Naive B cell (primary cell): ENCODE measurements at places on chromosomes 7 and 10.
A peak's percentile ranks its signal among the peaks of the same experiment; 100 is the strongest.

DNA sequence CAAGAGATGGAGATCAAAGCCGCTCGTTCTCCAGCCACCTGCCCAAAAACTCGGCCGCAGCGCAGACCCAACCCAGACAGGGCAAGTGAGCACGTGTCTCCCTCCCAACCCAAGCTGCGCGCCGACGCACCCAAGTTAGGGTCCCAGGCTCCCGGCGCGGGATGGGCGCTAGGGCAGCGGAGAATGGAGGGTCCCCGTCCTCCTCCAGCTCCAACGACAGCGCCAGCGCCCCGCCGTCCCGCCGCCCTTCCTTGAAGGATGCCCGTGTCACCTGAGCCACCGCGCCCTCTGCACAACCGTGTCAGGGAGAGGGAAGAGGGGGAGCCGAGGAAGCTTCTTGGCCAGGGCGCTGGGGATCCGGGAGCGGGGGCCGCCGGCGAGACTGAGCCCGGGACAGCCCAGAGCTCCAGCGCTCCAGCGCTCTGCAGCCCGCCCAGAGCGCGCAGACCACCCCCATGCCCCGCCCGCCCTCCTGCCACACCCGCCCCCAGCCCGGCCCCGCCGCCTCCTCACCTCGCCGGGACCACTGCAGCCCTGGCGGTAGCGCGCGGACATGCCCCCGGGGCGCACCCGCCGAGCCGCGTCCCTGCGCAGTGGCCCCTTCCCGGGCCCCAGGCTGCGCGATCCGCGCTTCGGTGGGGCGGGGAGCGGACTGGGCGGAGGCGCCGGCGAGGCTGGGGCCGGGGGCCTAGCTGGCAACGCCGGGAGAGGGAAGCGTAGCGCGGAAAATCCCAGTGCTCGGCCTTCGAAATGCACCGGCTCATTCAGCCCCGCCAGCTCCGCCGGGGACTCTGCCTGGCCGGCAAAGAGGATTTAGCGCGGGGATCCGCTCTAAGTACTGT lies at the start of gene SLC16A12:
TSS of gene SLC16A12 (minus strand) at position 424 of the 842 bp plus-strand sequence. CDS start 73,016 bp downstream, outside the sequence.
- DNase-seq = no peak
- H3K36me3 ChIP-seq = no peaks in the 10 kb centered on the region
- H3K27me3 ChIP-seq = peaks cover 73% of the 10 kb centered on the region
- H3K4me1 ChIP-seq = peaks cover 5% of the 10 kb centered on the region
- H3K27ac ChIP-seq = no peak within 1 kb of the TSS

DNA sequence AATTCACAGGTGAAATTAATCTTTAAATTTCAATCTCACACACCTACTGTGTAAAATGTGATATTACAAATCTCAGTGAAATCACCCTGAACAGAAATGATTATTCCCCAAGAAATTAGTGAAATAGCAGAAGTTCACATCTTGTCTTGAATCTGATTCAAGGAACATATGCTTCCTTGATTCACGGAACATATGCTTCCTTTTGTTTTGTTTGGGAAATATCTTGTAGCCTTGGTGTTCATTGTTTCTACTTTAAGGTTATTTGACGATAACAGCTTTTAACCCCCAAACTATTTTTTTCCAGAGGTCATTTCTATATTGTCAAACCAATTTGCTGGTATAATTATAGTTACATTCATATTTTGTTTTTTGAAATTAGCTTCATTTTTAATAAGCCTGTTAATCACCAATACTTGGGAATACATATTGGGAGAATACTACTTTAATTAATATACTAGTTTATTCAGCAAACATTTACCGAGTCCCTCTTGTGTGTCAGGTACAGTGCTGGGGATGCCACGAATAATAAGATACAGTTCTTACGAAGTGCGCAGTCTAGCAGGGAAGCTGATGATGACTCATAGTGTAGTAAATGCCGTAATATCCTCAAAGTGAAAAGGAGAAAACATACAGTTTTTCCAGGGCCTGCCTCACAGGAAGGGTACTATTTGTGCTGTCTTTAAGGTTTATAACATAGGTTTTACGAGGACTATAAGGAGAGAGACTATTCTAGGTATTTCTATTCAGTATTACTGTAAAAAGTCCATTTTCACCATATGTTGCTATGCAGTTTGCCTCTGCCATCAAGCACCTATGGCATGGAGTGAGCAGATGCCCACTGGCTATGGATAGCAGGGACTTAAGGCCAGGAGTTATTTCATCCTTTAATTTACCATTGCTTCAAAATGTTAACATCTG lies 32.5 kb downstream of the PRKAR2B start:
- no peak overlapping the region for H3K4me3 ChIP-seq
- H3K4me1 ChIP-seq = no peaks in the 10 kb centered on the region
- H3K27ac ChIP-seq = no peak overlapping the region
- no peaks in the 10 kb centered on the region for H3K36me3 ChIP-seq

GRCh38 chr10:114544045-114544659 lies 113.9 kb downstream of the ABLIM1 start:
- no peaks in the 10 kb centered on the region for H3K27me3 ChIP-seq
- H3K27ac ChIP-seq = peak overlapping the region; percentile 91
- H3K4me3 ChIP-seq = peak overlapping the region; percentile 67
- peak; percentile 75 for DNase-seq

DNA sequence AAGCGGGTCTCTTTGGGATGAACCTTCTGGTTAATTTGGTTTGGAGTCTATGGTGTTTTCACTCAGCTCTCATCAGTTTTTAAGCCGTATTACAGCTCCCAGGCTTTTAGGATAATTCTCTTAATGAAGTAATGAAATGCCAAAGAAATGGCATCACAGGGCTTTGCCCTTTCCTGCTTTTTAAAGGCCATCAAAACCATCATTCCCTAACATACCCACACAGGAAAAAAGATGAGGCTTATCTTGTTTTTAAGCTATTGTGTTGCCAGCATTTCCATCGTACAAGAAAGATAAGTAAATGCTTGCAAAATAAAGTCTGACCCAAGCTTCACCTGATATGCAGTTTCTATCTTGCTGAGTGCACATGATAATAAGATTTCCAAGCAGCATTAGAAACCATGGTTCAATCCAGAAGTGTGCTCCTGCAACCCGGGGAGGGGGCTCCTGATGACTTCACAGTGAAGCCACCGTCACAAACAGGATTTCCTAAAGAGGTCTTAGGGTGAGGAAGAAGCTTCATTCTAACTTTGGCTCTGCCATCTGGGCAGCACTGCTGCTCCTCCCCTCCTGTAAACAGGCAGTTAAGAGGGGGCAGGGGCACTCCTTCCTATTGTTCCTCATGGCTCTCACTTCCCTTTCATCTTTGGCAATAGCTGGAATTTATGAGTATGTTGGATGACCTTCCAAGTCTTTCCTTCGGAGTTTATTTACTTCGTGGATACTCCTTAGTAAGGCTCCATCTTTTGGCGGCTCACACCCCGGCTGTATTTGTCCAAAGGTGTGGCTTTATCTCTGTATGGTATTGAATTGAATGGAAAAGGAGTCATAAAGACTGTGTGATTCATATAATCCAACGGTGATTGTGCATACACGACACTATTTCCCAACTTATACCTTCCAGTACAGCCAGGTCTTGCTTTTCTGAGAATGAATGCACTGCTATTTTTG lies 55.2 kb upstream of the FAM133B start:
- peaks cover 31% of the 10 kb centered on the region for H3K4me1 ChIP-seq
- H3K36me3 ChIP-seq = no peaks in the 10 kb centered on the region
- peak overlapping the region; percentile 71 for H3K27ac ChIP-seq
- H3K27me3 ChIP-seq = no peaks in the 10 kb centered on the region

GRCh38 chr7:17502213-17503060 lies 204.0 kb downstream of the AHR start:
- no peaks in the 10 kb centered on the region for H3K4me1 ChIP-seq
- no peak overlapping the region for H3K4me3 ChIP-seq
- DNase-seq = no peak
- no peak overlapping the region for H3K27ac ChIP-seq

DNA sequence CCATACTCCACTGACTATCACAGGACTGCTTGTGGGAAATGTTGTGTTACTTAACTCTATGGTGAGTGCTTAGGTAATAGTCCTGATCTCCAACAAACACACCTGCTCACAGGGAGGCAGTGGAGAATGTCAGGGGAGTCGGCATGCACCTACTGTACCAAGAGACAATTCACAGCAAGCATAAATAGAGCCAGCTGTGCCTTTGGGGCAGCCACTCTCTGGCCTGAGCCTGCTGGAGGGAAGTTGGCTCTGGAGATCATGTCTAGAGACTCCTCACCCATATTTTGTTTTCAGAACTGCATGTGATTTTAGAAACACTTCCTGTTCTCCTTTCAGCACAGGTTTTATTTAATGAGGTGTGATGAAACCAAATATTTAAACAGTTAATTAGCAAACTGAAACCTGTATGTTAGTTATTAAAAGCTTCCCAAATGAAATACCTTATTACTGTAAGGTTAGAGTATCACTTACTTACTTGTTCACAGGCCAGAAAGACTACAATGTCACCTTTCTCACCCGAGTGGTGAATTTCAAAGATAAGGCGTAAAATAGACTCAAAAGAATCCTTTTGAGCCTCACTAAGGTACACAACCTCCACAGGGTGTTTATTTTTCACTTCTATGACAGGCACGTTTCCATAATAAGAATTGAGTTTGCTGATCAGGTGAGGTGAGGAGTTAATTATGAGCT lies 21.8 kb downstream of the DHX32 start:
- no peaks in the 10 kb centered on the region for H3K4me1 ChIP-seq
- no peak for DNase-seq
- no peak overlapping the region for H3K4me3 ChIP-seq

DNA sequence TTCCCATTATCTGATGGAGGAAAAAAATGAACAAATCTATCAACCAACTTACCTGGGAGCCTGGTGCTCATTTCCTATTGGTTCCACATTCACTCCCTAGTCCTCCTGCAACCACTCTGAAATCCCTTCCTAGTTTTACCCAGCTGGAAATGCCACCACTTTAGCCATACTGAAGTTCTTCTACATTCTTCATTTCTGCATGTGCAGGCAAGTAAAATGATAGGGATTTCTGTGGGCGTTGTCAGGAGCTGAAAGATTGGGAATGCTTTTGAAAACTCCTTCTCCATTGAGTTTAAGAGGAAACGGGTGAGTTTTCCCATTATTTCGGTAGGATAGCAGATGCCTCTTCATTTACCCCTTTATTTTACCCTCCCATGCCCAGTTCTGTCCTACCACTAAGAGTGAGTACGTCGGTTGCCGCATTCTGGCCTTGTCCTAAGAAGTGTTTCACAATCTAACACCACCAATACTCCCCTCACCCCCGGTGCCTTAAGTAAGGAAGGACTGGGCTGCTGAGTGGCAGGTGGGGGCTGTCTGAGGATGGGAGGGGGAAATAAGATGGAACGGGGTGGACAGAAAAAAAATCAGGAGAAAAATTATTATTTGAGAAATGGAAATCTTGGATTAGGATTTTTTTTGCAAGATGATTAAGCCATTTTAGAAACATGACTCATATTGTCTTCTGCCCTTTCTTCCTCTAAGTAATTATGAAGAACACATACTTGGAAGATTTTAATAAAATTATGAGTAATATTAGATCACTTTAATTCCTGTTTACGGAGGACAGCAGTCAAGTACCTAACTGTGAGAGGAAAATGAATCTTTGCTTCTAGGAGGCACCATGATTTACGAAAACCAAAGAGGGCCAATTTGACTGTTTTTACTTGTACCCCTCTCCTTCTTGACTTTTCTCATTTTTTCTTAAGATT lies 13.2 kb upstream of the TAS2R60 start:
- peaks cover 5% of the 10 kb centered on the region for H3K4me1 ChIP-seq
- no peaks in the 10 kb centered on the region for H3K36me3 ChIP-seq
- DNase-seq = no peak
- H3K4me3 ChIP-seq = no peak overlapping the region
- H3K27me3 ChIP-seq = peaks cover 5% of the 10 kb centered on the region

- no peak for DNase-seq
- no peaks in the 10 kb centered on the region for H3K27me3 ChIP-seq
- no peak overlapping the region for H3K27ac ChIP-seq
These were observed 262.0 kb downstream of the ADRA2A start for GRCh38 chr10:111338805-111339204.

DNA sequence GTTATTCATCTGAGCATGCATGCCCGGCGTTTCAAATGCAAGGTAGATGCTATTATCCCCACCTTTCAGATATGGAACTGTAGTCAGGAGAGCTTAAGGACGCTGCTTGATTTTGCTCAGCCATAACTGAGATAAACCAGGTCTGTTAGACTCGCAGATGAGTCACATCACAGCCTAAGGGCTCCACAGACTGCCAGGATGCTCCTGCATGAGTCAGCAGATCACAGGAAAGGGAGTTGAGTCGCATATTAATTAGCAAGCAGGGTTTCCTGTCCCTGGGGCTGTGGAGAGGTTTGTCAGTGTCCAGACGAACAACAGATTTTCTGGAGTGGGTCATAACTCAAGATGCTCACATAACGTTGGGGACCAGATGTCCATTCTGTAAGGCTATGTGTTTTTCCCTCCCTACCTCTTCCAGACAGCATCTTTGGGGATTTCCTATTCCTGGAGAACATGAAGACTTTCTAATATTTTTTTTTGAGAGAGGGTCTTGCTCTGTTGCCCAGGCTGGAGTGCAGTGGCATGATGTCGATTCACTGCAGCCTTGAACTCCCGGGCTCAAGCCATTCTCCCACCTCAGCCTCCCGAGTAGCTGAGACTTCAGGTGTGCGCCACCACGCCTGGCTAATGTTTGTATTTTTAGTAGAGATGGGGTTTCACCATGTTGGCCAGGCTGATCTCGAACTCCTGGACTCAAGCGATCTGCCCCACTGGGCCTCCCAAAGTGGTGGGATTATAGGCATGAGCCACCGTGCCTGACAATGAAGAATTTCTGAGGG lies 36.7 kb downstream of the PFKFB3 start:
- no peaks in the 10 kb centered on the region for H3K27me3 ChIP-seq
- H3K4me1 ChIP-seq = no peaks in the 10 kb centered on the region
- peak overlapping the region; percentile 29 for H3K27ac ChIP-seq
- peaks cover 5% of the 10 kb centered on the region for H3K36me3 ChIP-seq

GRCh38 chr7:1923409-1924257 lies 253.6 kb downstream of the ELFN1 start:
- peaks cover 73% of the 10 kb centered on the region for H3K4me1 ChIP-seq
- peak overlapping the region; percentile 32 for H3K4me3 ChIP-seq
- DNase-seq = no peak
- peaks cover 9% of the 10 kb centered on the region for H3K36me3 ChIP-seq
- H3K27ac ChIP-seq = peak overlapping the region; percentile 63
- H3K27me3 ChIP-seq = no peaks in the 10 kb centered on the region

DNA sequence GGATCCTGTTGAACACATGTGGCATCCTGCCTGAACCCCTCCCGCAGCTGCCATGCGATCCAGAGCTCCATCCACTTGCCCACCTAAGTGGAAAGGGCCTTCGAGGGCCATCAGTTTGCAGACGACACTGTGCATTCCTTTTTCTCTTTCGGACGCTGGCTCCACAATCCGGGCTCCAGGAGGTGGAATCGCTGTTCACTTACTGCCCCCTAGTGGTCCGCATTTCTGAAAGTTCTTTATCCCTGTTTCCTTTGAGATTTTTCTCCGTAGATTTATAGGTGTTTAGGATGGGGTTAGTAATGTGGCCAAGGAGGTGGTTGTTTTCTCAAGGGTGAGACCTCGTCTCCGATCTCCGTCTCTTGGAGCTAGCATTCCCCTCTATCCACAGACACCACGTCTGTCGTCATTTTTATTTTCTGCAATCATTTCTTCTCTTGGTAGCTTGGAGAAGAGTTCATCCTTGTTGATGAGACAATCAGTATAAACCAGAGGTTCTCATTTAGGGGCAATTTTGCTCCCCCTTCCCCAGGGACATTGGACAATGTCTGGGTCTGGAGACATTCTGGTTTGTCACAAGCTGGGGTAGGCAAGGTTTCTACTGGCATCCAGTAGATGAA lies 204.6 kb downstream of the ARHGAP21 start:
- H3K4me3 ChIP-seq = no peak overlapping the region
- no peak for DNase-seq
- H3K27ac ChIP-seq = peak overlapping the region; percentile 34
- H3K36me3 ChIP-seq = no peaks in the 10 kb centered on the region
